ENCODE measurements at places on chromosomes 1 and 21.

GRCh38 chr1:73671530-73671929 is 526.4 kb downstream of the LRRIQ3 start:
- DNase-seq = no peak

- no peak for DNase-seq
Measured at GRCh38 chr21:31236528-31236927, 107.5 kb downstream of the TIAM1 start.

DNA sequence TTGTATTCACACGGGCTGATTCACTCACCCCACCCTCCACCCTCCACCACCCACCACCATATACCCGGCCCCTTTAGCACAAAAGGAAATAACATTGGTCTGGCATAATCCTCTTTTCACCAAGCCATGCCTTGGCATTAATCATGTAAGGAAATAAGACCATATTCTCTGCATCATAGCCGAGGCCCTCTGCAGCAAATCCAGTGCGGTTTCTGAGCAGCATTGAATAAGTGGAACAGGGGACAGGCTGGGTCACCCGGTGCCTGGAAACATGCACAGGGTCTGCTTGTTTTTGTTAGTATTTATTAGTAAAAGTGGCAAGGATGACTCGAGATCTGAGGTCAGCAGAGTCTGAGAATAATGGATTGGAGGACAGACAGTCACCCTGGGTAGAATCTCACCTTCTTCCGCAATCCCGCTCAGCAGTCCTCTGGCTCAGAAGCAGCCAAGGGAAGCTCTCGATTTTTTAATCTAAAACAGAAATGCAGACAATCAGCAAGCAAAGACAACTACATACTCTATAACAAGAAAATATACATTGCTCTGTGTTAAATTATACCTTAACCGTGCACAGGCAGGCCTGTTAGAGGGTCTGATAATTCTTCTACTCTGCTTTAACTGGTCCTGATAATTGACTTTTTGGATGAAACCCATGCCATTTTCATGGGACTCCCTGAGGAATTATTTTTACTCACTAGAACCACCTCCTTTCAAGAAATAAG is 52.4 kb upstream of the CDC42BPA start:
- no peak for DNase-seq

GRCh38 chr1:153251988-153252387 is 7.5 kb upstream of the LORICRIN start:
- DNase-seq = no peak

DNA sequence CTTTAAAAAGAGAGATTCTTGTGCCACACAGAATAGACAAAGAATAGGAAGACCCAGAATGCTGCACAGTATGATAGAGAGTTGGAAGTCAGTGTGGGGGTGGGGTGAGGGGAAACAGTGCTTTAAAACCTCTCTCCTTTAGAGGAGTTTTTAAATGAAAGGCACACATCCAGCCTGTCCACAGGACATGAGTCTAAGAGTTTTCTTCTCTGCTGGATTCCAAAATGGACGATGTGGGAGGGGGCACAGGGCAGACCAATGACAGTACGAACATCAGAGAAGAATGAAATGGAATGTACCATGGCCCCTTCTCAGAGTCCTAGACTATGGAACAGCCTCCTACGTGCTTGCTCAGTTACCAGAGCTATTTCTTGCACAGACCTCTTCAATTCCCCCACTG is 458.2 kb upstream of the DAB1 start:
- no peak for DNase-seq

GRCh38 chr1:24855474-24855873 is 74.6 kb downstream of the RUNX3 start:
- no peak for DNase-seq

DNA sequence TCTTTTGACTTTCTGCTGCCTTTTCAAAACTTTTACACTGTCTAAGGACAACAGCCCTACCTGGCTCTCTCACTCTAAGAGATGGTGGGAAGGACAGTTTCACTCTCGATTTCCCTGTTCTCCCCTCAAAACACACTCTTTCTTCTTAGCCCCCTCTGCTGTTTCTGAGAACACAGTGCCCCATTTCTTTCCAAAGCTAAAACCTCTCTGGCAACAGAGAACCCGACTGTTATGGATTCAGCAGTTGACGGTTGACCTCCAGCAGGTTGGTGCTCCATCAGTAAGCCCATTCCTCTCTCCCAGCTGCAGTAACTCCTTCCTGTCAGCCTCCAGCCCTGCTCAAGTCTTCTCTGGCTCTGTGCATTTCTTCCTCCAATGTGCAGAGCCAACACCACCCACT is 88.2 kb upstream of the ABCD3 start:
- no peak for DNase-seq

- no peak for DNase-seq
Measured at GRCh38 chr1:247855911-247856310, 1.1 kb upstream of the TRIM58 start.

GRCh38 chr1:152185544-152186391 is 26.7 kb upstream of the RPTN start:
- DNase-seq = peak; percentile 28

DNA sequence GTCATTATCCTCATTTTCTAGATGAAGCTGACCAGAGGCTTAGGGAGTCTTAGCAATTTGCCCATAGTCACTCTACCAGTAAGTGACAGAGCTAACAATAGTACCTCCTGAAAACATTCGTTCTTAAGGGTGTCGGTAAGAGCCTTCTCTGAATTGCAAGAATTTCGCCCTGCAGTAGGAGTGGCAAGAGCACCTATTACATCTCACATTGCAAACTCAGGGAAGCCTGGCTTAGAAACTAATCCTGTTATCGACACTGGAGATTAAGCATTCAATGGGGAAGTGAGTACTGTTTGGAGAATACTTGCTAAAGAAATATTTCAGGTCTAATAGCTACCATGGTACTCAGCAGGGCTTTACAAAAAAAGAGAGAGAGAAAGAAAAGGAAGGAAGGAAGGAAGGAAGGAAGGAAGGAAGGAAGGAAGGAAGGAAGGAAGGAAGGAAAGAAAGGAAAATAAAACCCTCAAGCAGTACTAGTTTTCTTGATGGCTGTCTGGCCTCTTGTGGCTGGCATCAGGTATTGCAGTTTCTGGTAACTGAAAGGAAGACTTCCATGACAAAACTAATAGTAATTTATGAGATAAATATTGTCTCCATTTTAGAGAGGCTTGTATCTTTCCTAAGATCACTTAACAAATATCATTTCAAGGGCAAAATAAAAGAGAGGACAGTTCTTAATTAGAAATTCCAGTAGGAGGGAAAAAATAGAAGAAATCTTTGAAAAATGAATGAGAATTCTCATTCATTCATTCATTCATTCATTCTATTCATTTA is 10.4 kb downstream of the C1orf226 start:
- DNase-seq = no peak

GRCh38 chr1:230745071-230745470 is 2.1 kb upstream of the CAPN9 start:
- no peak for DNase-seq

- no peak for DNase-seq
Measured at GRCh38 chr1:15260418-15261154, 13.6 kb downstream of the FHAD1 start.

- DNase-seq = peak; percentile 77
Measured at GRCh38 chr1:209845408-209845725, 17.6 kb downstream of the UTP25 start.

DNA sequence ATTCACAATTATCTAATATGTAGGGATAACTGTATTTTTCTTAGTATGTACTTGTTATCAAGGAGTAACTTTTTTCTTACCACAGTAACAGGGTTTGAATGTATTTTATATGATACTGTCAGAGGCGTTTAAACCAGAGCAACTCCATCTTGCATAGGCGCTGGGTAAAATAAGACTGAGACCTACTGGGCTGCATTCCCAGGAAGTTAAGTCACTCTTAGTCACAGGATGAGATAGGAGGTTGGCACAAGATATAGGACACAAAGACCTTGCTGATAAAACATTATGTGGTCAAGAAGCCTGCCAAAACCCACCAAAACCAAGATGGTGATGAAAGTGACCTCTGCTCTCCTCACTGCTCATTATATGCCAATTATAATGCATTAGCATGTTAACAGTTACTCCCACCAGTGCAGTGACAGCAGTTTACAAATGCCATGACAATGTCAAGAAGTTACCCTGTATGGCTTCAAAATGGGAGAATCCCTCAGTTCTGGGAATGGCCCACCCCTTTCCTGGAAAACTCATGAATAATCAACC is 64.8 kb downstream of the RPE65 start:
- no peak for DNase-seq

- no peak for DNase-seq
Measured at GRCh38 chr21:27269644-27270043, 302.8 kb upstream of the ADAMTS5 start.

DNA sequence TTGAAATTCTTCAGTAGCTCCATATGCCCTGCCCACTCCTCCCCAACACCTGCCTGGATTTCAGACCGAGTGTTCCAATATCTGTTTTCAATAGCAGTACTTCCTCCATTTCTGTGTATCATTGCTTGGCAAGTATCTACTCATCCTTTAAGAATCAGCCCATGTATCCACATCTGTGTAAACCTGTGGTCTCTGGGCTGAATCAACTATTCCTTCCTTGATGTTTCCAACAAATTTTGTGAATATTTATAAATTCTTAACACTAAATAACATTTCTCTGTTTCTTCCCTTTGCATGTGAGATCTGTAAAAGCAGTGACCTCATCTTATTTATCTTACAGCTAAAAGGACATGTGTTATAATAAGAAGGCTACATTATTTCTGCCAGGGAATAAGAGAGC is 26.0 kb upstream of the UAP1 start:
- no peak for DNase-seq

- DNase-seq = no peak
Measured at GRCh38 chr1:211633524-211633846, 41.9 kb downstream of the NEK2 start.

- no peak for DNase-seq
Measured at GRCh38 chr1:180288940-180289339, 58.9 kb downstream of the LHX4 start.

- DNase-seq = no peak
Measured at GRCh38 chr1:8251635-8252034, 66.3 kb upstream of the SLC45A1 start.

GRCh38 chr1:6358144-6358624 is 35.4 kb downstream of the ACOT7 start:
- no peak for DNase-seq

GRCh38 chr1:13487143-13487868 is 26.5 kb downstream of the LRRC38 start:
- DNase-seq = no peak

DNA sequence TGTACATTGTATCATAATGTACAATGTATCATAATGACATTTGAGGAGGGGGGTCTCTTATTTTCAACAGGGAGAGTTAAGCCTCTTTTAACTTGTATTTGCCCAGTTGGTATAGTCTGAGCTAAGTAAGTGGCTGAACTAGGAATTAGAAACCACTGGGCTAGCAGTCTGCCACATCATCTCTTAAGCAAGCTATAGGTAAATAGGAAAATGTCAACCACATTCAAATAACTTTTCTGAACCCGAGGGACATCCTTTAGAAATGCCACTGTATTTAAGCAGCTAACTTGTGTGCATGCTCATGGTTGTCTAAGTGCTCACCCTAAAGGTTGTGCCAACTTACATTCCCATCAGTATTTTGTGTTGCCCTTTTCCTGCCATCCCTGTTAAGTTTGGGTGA is 35.5 kb upstream of the ASB17 start:
- no peak for DNase-seq

GRCh38 chr1:237041461-237041794 is 556 bp upstream of the RYR2 start:
- DNase-seq = no peak

DNA sequence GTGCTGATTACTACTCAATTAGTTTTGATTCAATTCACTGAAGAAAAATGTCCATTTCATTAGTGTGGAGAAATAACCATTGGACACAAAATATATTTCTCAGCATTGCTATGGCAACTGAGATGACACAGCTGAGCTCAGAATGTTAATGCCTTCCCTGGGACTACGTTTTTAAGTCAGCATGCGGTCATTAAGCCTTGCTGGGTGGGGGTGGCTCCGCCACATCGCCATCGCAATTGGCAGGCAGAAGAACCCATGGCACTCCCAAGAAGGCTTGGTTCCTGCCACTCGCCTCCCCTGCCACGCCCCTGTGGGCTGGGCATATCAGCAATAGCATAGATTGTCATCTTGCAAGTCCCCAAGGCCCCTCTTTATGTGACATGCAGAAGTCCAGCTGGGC is 256.7 kb upstream of the CAMK1G start:
- DNase-seq = no peak

- no peak for DNase-seq
Measured at GRCh38 chr1:56676571-56677035, 31.5 kb downstream of the PRKAA2 start.

DNA sequence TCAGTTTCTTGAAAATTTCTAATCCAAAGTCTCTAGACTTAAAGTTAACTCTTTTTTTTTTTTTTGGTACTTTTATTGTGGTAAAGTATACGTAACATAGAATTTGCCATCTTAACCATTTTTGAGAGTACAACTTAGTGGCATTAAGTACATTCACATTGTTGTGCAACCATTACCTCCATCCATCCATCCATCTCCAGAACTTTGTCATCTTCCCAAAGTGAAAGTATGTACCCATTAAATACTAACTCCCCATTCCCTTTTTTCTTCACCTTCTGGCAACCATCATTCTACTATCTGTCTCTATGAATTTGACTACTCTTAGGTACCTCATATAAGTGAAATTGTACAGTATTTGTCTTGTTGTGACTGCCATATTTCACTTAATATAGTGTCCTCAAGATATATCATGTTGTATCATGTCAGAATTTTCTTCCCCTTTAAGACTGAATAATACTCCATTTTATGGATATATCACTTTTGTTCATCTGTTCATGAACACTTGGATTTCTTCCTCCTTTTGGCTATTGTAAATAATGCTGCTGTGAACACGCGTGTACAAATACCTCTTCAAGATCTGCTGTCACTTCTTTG is 18.4 kb downstream of the RLF start:
- DNase-seq = no peak

DNA sequence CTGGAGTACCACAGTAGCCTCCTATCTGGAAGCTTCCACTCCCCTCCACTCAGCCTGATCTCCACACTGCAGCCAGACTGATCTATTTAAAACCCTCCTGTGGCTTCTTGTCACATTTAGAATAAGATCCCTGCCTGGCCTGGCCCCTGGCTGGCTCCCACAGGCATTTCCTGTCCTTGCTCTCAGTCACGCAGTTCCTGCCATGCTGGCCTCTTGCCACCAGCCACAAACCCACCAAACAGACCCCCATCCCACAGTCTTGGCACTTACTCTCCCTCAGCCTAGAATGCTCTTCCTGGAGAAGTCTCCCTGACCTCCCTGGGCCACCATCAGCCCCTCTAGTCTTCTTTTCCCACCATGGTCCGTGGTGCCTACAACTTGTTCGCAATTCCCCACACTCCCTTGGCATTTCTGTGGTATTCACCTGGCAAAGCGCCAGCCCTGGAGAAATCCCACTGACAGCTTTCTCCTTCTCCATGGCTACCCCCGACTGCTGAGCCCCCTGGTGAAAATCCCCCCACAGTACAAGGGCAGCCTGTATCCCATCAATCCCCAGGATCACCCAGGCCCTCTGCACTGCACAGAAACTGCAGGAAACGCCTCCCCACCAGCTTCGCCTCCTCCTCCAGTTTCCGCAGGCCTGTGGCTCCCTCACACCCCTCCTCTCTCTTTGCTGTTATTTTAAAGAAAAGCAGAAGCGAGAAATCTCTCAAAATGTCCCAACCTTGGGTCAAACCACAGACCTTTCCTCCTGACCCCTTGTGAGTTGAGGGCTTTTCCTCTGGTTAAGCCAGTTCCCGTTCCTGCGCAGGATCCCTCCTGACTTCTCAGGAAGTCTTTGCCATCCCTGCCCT is 94.5 kb downstream of the SYT2 start:
- no peak for DNase-seq

All from NCI-H1436 treated with DMSO at 0.1 percent for 48 hours (cell line).